GM12892 (cell line): ENCODE measurements at places on chromosomes 11 and 22.

DNA sequence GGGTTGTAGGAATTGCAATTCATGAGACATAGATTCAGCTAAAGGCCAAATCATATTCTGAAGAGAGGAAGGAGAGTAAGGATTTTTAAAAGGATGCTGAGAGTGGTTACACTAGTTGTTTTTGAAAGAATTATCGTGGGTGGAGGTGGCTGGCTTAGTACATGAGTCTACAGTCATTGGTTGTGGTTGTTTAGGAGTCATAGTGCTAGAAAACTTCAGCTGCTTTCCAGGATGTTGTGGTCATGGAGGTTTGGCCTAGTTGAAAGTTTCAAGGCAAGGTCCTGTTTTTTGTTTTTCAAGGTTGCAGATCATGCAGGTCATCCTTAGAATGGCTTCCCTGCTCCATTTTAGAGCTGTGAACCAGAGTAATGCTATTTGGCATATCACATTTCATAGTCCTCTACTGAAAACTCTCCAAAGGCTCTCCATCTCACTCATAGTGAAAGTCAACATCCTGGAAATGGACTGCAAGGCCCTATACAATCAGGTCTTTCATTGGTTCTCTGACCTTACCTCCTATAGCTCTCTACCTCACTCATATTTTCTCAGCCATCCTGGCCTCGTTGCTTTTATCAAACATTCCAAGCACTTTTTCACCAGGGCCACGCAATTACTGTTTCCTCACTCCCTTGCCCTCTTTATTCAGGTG is 26.1 kb upstream of the ZBTB44 start:
- no peak for DNase-seq

- DNase-seq: no peak
Measured at GRCh38 chr11:130827451-130828377, 88.6 kb downstream of the SNX19 start.

DNA sequence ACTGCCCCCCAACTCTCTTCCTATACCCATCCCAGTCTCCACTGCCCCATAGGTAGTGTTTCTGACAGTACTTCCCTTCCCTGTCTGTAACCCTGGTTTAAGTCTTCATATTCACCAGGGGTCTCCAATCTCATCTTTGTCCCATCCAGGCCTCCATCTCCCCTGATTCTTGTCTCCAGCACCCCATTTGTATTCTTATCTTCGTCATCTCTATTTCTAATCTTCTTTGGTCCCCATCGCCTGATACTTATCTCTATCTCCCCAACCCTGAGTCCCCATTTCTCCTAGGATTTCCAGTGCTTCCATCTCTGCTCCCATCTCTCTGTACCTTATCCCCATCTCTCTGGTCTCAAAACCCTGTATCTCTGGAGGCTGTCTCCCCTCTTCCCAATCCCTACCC is 1.8 kb downstream of the PHOX2A start:
- no peak for DNase-seq

DNA sequence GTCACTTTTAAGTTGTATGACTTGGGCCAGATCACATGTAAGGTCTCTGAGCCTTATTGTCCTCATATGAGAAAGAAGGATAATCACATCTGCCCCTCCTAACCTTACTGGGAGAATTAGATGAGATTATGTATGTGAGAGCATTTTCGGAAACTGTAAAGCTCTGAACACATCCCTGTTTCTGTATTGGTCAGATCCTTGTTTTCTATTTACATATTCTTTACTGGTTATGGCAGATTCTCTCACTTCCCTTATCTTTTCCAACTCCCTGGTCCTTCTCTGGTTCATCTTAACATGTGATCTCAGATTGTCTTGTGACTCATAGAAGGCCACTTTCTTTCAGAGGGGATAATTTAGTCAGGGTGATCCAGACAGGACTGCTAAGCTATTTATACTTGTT is 41.8 kb downstream of the CCDC81 start:
- DNase-seq: no peak

- DNase-seq: no peak
Measured at GRCh38 chr11:37574361-37574760, 976.3 kb upstream of the RAG2 start.
